ENCODE measurements at places on chromosomes 3 and 15.
A peak's percentile ranks its signal among the peaks of the same experiment; 100 is the strongest.

DNA sequence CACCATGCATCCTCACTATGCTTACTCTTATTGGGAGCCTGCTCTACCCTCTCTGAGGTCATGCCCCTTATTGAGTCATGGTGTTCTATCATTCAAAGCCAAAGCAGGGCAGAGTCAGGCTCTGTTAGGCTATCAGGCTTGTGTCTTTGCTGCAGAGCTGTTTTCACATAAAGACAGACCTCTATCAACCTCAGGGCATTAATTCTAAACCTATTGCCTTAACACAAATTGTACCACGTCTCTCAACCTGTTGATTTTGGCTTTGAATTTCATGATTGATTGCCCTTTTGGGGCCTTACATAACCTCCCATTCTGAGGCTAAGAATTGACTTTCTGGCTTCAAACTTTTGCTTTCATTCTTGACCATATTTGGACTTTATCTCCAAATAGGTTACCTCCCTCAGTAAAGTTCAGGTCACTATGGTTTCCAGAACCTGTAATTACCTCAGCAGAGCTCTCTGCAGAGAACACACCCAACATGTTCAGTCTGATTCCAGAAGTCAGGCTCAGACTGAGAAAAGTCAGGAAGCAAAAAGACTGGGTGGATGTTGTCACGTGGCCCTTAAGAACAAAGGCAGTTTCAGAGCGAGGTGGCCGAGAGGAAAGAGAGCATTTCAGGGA lies 221.4 kb upstream of the NANOGP8 start:
- no peak for DNase-seq

DNA sequence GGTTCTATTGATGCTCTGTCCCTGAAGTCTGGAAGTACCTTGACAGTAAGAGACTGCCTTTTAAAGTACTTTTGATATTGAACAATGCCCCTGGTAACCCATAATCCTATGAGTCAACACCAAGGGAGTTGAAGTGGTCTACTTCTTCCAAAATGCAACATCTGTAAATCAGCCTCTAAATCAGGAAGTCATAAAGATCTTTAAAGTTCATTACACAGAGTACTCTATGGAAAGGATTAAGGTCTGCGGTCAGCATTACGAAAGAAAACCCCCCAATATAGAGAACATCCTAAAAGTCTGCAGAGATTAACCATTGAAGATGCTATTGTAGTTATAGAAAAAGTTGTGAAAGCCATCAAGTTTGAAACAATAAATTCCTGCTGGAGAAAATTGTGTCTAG lies 52.7 kb upstream of the CMC1 start:
- no peak for DNase-seq

DNA sequence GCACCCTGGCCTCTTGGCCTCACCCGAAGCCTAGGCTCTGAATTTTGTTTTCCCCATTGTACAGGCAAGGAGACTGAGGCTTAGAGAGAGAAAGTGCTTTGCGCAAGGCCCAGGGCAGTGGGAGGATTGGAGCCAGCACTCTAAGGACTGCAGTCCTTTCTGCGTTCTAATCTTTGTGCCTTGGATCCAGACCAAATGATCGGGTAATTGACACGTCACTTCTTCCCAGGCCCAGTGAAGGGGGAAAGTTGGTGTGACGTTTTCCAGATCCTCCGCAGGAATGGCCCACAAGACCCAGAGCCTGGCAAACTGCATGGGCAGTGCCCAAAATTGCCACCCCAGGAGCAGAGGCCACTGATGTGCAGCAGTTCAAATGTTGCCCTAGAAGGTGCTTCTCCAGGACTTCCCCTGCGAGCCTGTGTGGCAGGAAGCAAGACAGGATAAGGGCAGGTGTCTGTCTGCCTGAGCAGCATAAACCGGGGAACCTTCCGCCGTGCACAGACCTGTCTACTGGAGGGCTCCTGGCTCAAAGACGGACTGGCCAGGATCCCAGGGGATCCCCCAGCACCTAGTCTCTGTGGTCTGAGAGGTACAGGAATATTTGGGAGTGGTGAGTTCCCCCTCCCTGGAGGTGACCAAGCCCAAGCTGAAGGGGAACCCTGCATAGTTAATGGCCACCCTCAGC lies 194.5 kb upstream of the TLE3 start:
- DNase-seq, result no peak

DNA sequence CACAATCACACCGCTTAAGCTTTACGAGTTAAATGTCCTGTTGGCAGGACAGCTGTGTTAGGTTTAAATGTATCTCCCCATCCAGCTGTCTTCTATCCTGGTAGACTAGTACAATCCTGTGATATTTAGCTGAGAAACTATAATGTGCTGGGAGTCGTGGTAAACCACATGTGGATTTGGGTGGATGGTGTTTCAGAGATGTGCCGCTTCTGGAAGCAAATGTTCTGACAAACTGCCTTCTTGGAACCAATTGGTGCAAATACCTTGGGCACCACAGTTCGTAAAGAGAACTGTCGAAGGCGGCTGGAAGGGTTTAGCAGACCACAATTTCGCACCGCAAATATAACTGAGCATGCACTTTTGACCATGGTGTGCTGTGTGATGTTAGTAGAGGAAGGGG lies 15.0 kb downstream of the SCG5 start:
- DNase-seq, result no peak

- DNase-seq, result no peak
These were observed 526.6 kb upstream of the ZNF717 start for GRCh38 chr3:76311941-76312340.

DNA sequence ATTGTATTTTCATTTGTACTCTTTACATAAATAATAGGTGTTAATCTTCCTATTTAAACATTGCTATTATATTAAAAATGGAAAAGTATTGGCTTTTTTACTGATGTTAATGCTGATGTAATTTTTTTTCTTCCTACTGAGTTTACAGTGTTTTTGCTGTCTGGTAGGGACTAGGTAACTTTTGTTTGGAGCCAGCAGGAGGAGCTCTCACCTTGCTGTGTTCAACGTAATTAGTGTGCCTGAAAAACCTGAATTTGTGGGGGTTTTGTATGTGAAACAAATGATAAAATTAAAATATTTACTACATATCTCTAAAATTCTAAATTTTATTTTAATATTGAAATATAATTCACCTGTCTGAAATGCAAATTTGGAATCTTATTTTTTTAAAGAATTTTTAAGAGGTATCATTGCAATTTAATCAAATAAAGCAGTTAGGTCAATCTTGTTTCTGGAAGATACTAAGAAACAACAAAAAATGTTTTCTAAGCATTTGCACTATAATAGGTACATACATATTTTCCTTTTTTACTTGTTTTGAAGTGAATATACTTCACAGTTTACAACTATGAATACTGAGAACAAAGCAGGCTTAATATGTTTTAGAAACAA lies 48.8 kb downstream of the EPHA6 start:
- no peak for DNase-seq

GRCh38 chr15:57992761-57993355 lies 72.7 kb downstream of the ALDH1A2 start:
- no peak for DNase-seq

- DNase-seq, result no peak
These were observed 2.5 kb downstream of the AEN start for GRCh38 chr15:88623632-88624031.

GRCh38 chr3:138396752-138397410 lies 37.5 kb upstream of the ESYT3 start:
- no peak for DNase-seq

DNA sequence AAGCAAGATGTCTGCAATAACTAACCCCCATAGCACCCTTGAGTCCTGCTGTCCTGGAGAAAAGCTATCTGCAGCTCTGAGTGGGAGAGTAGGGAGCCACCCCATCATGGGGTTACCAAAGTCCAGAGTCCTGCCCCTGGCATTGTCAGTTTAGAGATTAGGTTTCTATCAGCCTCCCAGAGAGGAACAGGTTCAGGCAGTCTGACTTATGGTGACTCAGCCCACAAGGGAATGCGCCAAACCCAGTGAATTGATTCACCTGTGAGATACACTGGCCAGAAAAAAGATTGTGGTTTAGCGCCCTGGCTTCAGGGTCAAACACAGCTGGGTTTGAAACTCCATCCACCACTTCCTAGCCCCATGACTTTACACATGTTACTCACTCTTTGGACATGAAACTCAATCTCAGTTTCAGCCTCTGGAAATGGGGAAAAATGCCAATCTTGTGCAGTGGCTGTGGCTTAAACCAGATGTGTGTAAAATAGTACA lies 263.6 kb upstream of the HES1 start:
- DNase-seq, result no peak

- peak; percentile 56 for DNase-seq
These were observed at the start of gene TSC22D2 for GRCh38 chr3:150408221-150409124. TSS of gene TSC22D2 (plus strand) at chr3:150408298. CDS start at chr3:150409351, 1,053 bp downstream.

DNA sequence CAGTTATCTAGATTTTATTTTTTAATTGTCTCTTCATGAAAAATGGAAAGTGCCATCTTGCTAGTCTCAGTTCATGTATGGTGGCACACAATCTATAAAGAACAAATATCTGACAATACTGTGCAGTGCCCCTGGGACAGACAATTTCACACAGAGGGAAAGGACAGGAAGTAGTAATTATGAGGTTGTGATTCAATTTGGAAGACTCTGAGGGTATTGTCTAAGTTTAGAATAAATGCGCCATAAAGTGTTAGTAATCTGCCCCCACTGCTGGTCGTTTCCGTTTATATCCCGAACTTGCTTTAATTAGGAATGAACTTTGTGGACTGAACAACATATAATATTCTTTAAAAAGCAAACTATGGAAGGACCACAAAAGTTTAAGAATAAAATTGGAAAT lies 196.4 kb upstream of the SLC24A5 start:
- DNase-seq, result no peak

- no peak for DNase-seq
These were observed 141.4 kb downstream of the PEX5L start for GRCh38 chr3:179895330-179895729.

DNA sequence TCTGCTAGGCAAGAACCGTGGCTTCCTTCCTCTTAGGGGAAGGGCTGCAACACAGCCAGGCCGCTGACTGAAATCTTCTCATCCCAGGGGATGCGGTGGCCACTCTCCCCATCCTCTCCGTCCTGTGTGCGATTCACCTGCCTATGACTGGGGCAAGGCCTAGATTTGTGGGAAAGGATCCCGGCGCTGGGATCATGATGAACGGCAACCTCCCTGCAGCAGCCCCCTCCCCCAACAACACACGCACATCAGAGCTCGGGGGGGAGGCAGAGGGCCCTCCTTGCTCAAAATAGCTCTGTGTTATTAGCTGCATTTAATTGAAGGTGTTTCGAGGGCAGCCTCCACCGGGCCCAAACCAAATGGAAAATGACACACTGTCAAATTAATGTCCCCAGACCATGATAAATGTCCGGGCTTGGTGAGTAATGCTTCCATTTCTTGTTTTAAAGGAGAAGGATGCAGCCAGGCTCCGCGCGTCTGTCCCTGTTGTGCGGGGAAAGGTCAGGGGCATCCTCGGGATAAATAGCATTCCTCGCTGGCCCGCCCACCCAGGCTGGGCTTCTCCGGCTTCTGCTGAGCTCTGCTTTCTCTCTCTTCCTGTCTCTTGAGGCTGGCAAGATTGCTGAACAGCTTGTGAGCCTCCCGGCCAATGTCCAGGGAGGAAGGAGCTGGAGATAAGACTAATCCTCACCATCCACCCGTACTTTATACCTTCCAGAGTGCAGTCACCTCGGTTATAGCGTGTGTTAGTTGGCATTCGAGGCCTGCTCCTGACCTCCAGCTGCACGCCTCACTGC lies 56.4 kb upstream of the TLE3 start:
- peak; percentile 30 for DNase-seq

GRCh38 chr3:72446218-72447058 lies 401.8 kb downstream of the SHQ1 start:
- DNase-seq, result no peak

GRCh38 chr3:159029306-159030026 lies 227.6 kb downstream of the MFSD1 start:
- no peak for DNase-seq

GRCh38 chr15:89113296-89114024 lies 25.2 kb downstream of the ABHD2 start:
- no peak for DNase-seq

- no peak for DNase-seq
These were observed 552.3 kb downstream of the NTRK3 start for GRCh38 chr15:87704276-87704675.

GRCh38 chr3:82004266-82004665 lies 242.8 kb upstream of the GBE1 start:
- DNase-seq, result no peak

GRCh38 chr15:43376017-43376705 lies 5.3 kb downstream of the TUBGCP4 start:
- no peak for DNase-seq

DNA sequence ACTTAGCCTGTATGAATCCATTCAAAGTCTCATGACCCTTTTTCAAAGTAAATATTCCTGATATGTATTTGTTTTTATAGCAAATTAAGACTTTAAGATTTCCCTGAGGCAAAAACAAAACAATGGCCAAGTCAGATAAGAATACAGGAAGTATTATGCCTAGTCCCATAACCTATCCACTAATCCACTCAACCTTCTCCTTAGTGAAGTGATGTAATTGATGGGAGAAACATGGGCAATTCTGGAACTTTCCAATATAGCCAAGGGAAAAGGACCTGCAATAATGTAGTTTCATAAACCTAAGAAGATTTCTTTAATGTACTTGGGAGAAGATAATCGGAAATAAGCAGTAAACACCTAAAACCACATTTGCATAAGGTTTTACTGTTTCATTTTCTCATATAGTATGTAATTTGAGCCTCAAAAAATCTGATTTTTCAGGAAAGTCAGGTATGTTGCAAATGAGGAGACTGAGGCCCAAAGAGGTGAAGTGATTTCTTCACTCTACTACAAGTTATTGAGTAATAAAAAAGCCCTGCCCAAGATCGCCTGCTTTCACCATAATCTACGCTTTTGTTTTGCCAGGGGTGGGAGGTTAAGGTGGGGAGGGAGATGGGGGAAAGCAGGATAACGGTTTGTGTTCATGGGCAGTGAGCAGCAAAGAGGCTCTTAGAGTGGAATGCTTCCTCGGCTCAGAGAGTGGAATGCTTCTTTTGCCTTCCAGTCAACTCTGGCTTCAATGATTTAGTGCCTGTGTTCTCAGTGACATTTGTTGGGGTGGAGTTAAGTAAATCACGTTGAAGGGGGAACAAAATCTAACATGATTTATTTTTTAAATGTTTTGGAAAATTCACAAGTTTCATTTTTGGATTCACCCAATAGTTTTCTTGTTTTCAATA lies 95.0 kb upstream of the FNDC3B start:
- no peak for DNase-seq

GRCh38 chr15:95326431-95327182 lies 1003.9 kb upstream of the NR2F2 start:
- DNase-seq, result no peak

Measured in CMK (cell line).